Left forelimb (tissue), 1 donor: ENCODE measurements at places on chromosomes 12 and 14.
A peak's percentile ranks its signal among the peaks of the same experiment; 100 is the strongest.

DNA sequence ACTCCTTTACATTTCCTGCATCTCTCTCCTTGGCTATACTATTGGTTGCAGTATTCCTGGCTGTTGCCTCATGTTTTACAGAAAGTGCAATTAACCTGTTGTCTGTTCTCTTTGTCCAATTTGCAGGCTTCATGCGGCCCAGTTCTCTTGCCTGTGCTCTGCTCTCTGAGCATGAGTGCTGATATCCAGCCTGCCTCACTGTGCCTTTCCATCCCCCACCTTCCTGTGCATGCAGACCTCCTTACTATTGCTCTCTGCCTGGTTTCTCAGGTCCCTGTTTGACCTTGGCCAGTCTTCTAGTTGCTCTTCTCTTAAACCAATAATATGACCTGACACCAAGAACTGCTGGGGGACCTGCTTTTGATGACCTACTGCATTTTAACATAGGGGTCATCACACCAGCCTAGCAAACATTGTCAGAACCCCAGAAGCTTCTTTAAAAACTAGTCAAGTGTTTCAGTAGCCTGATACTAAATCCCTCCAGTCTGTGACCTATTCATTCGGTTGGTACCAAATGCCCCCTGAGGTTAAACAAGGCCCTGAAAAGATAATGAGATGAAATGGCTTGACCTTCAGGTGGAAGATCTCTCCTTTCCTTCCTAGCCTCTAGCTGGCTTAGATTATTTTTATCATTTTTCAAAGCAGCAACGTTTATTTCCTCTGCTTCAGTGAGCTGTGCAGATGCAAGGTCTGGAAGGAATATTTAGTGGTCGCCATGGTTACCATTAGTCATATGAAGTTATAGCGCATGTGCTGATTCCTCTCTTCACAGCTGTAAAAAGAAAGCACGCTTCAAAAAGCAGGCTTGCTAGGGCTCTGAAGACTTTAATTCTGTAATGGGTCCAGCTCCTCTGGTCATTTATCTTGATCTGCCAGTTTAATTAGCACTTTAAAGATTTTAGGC lies 216.5 kb downstream of the PHLDA1 start:
- no peak for DNase-seq

- DNase-seq: no peak
Observed at GRCh38 chr12:56385873-56386272, 23.2 kb upstream of the APOF start.

- DNase-seq: no peak
Observed at GRCh38 chr14:106174206-106174605, 647.8 kb downstream of the TMEM121 start.

DNA sequence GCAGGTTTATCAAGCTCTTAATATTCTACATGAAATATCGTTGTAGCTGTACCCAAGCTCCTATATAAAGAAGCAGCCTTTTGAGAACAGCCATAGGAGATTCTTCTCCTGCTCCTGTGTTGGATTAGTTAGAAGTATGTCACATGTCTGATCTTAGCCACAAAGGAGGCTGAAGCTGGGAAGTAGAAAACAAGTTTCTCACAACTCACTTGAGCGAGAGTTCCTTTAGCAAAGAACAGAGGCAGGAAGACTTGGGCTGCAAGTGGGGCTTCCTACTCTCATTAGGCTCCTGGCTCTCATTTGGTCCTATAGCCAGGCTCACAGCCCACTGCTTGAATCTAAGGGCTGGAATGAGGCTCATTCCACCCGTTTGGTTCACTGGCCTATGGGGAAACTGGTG lies 281.9 kb downstream of the BTG1 start:
- no peak for DNase-seq

GRCh38 chr12:80864046-80864735 lies 73.5 kb downstream of the LIN7A start:
- no peak for DNase-seq

DNA sequence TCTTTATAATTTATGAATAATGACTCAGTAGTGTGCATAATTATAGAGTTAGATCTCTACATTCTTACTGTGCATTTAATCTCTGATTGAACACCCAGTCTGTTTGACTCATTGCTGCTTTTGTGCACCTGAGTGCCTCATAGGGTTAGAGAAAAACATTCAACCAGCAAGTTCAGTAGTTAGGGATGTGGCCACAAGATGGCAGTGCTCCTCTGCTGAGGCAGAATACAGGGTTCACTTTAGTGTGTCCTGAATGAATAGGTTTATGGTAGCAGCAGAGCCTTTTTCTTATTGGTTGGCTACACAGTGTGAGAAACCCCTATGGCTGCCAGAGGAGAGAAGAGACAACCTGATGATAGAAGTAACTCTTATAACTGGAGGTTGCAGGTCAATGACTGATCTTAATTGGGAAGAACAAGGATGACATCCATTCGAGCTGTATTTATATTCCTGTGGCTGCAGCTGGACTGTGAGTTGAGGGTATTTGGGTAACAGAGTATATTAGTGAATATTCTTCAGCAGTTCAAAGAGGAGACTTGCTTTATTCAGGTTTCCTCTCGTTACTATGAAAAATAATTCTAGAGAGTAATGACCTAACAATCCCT lies 194.9 kb upstream of the OR4E1 start:
- no peak for DNase-seq

GRCh38 chr14:91265404-91265803 lies 20.9 kb upstream of the GPR68 start:
- DNase-seq: no peak

DNA sequence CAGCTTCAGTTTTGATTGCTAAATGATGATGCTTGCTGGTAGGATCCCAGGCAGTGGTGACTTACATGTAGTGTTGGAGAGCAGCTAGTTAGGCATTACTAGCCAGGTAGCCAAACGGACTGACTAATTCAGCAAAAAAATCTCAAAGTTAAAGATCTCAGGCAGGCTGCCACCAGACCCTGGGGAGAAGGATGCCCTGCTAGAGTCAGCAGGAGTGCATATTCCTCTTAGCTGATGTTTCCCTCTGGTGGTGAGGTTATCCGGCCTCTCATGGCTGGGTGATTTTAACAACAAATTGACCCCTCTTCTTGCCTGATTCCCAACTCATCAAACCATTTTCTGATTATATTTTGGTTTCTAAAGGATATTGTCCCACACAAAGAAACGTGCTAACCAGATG lies 2.8 kb downstream of the EFS start:
- peak; percentile 14 for DNase-seq

DNA sequence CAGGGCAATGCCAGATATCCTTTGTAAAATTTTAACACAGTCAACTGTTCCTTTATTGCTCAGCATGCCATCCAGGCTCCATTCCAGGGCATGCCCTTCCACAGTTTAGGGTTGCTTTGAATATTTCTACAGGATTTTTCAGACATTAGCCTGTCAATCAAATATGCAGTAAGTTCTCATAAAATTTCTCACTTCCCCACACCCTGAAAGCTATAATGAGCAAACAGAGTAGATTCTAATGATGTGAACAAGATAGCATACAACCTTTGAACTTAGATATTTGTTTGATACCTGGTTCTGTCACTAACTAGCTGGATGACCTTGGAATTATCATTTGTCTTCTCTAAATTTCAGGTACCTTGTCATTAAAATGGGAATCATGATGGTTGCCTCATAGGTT lies 251.2 kb downstream of the SYT1 start:
- DNase-seq: no peak

- DNase-seq: peak; percentile 73
Observed at GRCh38 chr12:53223389-53224060, 8.5 kb downstream of the RARG start.

GRCh38 chr12:24224401-24224800 lies 274.9 kb upstream of the SOX5 start:
- no peak for DNase-seq

GRCh38 chr12:112677050-112677765 lies 114.3 kb upstream of the RPH3A start:
- DNase-seq: no peak

- DNase-seq: no peak
Observed at GRCh38 chr12:71749666-71750065, 5.0 kb upstream of the RAB21 start.

DNA sequence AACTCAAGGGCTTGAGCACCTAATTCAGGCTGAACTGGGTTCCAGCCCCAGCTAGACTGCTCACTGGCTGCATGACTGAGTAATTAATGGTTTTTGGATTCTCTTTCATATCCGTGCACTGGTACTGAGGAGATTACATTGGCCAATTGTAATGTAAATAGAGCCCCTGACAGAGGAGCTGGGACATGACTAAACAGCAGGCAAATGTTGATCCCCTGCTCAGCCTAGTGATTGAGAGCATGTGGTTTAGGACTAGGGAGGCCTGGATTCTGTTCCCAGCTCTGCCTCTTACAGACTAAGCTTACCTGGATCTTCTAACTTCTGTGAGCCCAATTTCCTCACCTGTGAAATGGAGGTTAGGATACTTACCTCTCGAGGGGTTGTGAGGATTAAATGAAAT lies 204.3 kb downstream of the ESR2 start:
- DNase-seq: no peak

DNA sequence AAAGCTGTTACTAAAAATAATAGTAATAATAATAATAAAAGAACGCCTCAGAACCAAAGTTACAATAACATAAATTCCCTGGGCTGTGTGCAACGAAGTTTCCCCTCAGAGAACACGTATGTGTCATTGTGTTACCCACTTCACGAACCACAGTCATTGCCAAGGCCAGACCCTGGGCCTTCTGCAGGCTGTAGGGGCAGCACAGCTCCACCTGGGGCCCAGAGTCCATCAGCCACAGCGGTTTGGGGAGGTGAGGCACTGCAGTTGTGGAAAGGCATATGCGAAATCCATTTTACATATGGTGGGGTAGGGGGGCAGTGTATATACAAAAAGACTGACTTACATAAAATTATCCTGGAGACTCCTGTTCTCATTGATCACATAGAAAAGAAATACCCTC lies 56.1 kb downstream of the ESR2 start:
- no peak for DNase-seq

- no peak for DNase-seq
Observed at GRCh38 chr14:51219473-51220448, 20.3 kb upstream of the TMX1 start.

- no peak for DNase-seq
Observed at GRCh38 chr12:88062474-88062873, 33.3 kb upstream of the C12orf50 start.

DNA sequence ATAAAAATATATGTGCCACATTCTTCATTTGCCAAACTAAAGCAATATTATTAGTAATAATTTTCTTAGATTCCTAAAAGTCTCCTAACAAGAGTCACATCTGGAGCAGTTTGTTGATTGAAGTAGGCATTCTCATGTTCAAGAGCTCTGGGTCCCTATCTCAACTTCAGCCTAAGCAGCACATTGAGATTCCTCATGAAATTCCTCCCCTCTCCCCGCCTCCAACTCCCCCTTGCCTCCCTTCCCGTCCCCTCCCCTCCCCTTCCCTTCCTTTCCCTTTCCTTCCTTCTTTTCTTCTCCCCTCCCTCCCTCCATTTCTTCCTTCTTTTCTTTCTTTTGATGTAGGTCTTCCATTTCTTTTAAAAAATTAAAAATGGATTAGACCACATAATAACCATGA lies 48.7 kb upstream of the NAV3 start:
- no peak for DNase-seq

DNA sequence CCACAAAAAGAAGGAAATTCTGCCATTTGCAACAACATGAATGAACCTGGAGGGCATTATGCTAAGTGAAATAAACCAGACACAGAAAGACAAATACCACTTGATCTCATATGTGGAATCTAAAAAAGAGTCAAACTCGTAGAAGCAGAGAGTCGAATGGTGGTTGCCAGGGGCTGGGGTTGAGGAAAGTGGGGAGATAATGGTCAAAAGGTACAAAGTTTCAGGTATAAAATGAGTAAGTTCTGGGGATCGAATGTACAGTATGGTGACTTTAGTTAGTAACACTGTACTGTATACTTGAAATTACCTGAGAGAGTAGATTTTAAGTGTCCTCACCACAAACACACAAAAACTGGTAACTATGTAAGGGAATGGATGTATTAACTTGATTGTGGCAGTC lies 129.4 kb downstream of the PPM1H start:
- DNase-seq: no peak

DNA sequence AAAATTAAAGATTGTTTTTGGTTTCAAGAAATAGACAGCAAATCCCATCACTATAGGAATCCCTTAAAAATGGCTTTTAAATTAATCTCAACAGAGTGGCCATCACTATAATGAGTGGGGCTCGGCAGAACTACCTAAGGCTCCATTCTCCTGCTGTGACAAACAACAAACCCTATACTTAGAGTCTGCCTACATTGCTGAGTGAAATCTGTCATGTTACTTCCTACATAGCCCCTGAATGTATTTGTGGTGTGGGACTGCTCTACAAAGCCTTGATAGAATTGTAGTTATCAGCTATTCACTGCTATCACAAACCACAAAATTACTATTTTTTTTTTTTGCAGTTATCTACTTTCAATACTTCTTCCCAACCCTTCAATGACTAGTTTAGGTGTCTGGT lies 538.7 kb upstream of the ATXN7L3B start:
- DNase-seq: no peak

DNA sequence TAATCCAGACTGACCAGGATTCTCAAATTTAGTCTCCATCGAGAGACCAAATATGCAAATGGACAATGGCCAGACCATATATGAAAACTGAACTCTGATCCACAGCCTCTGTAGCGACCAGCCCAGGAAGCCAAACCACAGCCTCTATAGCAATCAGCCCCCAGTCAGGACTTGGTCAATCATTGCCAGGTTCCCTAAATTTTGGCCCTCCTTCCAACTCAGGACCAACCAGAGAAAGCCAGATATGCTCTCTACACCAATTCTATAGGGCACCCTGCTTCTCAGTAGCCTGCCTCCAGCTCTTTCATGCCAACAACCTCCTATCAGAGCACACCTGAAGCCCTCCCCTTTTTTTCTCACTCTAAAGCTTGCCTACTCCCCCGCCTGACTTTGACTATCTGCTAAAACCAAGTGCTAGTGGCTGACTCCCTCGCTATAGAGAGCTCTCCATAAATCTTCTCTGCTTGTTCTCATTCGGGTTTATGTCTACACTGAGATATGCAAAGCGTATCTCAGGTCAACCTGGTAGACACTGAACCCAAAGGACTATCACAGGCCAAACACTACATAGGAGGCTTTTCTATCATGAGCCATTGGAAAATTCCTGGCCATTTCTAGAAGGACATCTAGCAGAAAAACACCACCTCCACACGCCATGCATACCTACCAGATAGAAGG lies 110.5 kb upstream of the FUT8 start:
- DNase-seq: no peak
